ENCODE measurements at places on chromosomes 2 and 18. TPM values are rescaled to one million over a fixed set of nuclear protein-coding genes. Genes with fewer than 3 reads are reported as not detected.

OTOS gene
- total RNA-seq = not detected

WIPF1 gene
- 7.3 TPM for total RNA-seq

CIB4 gene
- not detected for total RNA-seq

MYO5B gene
- 23.4 TPM for total RNA-seq

BUB1 gene
- 0.08 TPM for total RNA-seq

POTEI gene
- total RNA-seq = not detected

GAREM2 gene
- 0.08 TPM for total RNA-seq

KLHL30 gene
- 0.08 TPM for total RNA-seq

TMEM237 gene
- 5.2 TPM for total RNA-seq

SLC14A1 gene
- 1.0 TPM for total RNA-seq

REG1B gene
- not detected for total RNA-seq

IL1RL1 gene
- 0.75 TPM for total RNA-seq

MAPK4 gene
- 4.9 TPM for total RNA-seq

DNA sequence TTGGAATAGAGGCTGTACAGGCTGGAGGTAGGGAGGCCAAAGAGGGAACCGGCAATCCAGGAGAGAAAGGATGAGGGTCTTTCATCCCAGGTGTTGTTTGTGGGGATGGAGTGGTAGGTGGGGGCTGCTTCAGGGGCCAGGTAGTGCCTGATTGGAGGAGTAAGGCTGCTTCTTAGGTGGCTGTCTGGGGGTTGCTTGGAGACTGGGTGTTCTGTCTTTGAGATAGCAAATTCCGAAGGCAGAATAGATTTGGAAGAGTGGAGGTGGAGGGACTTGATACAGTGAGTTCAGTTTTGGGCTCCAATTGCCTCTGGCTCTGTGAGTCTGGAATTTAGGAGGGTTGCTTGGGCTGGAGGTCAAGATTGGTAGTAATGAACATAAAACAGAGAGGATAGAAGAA is 5.9 kb downstream of the ZNF532 start:
- no peak for DNase-seq

GRCh38 chr18:8661754-8662559 is 43.4 kb upstream of the MTCL1 start:
- DNase-seq = no peak

DNA sequence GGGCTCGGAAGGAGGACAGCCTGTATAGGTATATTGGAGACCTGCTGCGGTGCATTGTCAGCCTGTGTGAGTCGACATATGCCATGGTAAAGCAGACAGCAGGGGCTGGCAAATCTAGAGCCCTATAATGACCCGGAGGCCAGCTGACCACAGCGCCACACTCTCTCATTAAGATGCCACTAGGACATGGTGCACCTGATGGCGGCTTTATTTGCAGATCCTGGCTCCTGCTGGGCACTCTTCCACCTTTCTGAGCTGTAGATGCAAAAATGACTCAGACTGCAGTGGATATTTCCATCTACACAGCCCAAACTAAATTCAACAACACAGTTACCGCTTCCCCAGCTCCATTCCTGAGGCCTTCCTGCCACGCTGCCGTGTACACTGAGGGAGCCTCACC is 389.9 kb downstream of the TNS1 start:
- no peak for DNase-seq

DNA sequence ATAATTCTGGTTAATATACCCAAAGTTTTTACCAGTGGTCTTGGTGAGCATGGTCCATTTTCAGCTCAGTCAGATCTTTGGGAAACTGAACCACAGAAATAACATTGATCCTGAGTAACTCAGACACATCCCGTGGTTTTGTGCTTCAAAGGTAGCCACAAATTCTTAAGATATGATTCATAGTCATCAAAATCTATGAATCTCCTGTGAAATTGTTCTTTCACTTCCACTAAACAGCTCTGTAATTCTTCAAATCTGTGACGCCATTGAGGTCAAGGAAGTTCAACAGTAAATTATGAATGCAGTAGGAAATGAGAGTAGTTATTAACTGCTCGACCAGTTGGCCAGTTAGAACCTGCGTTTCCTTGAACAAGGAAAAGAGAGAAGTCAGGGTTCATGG is 147.3 kb downstream of the IRS1 start:
- no peak for DNase-seq

GRCh38 chr18:31321719-31322118 is 3.8 kb downstream of the DSG1 start:
- no peak for DNase-seq

- DNase-seq = no peak
These were observed 188.5 kb upstream of the CELF4 start for GRCh38 chr18:37754141-37754540.

- DNase-seq = no peak
These were observed 999.7 kb upstream of the PIK3C3 start for GRCh38 chr18:40955351-40955750.

DNA sequence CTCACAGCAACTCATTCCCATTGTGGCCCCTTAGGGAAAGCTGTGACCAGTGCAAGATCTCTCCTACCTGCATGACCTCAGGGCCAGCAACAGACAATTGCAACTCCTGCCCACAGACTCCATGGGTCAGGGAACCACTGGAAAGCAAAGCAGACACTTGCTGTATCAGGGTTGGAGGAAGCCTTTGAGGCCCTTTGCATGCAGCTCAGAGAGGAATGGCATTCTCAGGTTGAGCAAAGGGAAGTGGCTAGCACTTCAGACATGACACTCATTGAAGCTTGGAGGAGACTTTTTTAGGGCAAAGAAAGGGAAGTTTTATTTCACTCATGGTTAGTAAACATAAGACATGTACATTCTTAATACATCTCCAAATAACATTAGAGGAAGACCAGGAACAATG is 22.1 kb downstream of the IL1F10 start:
- DNase-seq = no peak

DNA sequence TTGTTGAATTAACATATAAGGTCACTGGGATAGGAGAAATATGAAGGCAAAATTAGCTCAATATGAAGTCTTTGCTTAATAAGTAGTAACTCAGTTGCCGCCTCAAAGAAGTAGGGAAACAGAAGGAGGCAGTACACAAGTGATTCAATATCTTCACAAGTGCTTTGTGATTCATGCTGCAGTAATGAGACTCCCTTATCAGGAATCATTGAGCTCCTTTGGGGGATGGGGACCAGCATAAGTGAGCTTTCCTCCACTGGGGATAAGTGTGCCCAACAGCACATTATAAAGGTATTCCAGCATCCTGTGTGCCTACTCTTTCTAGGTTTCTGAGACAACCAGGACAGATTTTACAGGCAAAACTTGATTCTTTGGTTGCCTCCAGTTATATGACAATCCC is 323.4 kb upstream of the UBE2E3 start:
- DNase-seq = no peak

- DNase-seq = no peak
These were observed 559 bp downstream of the HOXD1 start for GRCh38 chr2:176188774-176189680.

DNA sequence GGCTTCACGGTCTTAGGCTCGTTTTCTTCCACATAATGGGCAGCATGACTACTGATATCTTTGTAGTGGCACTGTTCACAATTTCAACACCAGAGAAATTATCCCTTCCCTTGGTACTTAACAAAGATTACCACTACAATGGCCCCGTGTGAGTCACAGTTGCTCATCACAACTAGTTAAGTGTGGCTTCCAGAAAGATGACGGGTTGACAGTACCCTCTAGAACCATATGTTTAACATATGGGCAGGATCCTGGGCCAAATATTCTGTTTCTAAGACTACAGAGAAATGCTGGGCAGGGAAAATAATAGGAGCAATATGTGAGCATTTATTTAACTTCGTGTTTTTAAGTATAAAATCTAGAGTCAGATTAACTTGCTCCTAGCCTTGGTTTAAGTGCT is 780.1 kb upstream of the LINC00305 start:
- no peak for DNase-seq

DNA sequence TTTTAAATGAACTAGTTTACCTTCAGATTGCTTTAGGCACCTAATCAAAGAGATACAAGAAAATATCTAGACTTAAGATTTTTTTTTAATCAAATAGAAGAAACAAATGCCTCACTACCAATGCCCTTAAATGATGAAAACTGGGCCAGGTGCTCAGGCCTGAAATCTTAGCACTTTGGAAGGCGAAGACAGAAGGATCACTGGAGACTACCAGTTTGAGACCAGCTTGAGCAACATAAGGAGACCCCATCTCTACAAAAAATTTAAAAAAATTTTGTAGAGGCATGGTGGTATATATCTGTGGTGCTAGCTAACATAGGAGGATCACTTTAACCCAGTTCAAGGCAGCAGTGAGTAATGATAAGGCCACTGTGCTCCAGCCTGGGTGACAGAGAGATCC is 675.1 kb downstream of the NRXN1 start:
- DNase-seq = no peak

DNA sequence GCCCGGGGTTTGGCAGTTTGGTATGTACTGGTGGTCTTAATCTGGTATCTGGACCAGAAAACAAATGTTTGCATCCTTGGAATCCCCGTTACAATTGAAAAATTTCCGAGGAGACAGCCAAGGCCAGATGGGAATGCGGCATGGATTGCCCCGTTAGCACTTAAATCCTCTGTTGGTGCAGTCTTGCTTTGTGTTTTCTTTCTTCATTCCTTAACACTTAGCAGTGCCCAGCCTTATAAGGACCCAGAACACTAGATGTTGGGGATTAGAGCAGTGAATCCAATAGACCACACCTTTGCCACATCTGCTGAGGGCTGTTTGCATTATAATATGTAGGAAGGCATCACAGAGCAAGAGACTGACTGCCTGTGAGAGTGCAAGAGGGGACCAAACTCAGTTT is 12.8 kb upstream of the ZNF532 start:
- no peak for DNase-seq

DNA sequence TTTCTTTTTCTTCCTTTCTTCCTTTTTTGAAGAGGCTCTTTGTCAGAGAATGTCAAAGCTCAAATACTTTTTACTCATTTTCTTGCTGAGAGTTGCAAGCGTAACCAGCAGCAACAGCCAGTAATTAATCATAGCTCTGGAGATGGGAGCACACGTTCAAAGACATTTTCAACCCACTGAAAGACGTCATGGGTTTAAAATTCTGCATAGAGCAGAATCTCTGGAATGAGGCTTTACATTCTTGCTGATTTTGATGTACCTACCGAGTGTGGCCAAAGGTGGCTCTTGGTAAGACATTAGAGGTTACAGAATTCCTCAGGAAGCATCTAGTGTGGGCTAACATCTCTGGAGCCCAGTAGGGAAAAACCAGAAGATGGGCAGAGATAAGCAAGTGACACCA is 292.5 kb downstream of the MTX2 start:
- DNase-seq = no peak

- no peak for DNase-seq
These were observed 998.8 kb upstream of the PIK3C3 start for GRCh38 chr18:40956213-40956612.

- DNase-seq = no peak
These were observed 17.2 kb downstream of the SP110 start for GRCh38 chr2:230202430-230203109.

DNA sequence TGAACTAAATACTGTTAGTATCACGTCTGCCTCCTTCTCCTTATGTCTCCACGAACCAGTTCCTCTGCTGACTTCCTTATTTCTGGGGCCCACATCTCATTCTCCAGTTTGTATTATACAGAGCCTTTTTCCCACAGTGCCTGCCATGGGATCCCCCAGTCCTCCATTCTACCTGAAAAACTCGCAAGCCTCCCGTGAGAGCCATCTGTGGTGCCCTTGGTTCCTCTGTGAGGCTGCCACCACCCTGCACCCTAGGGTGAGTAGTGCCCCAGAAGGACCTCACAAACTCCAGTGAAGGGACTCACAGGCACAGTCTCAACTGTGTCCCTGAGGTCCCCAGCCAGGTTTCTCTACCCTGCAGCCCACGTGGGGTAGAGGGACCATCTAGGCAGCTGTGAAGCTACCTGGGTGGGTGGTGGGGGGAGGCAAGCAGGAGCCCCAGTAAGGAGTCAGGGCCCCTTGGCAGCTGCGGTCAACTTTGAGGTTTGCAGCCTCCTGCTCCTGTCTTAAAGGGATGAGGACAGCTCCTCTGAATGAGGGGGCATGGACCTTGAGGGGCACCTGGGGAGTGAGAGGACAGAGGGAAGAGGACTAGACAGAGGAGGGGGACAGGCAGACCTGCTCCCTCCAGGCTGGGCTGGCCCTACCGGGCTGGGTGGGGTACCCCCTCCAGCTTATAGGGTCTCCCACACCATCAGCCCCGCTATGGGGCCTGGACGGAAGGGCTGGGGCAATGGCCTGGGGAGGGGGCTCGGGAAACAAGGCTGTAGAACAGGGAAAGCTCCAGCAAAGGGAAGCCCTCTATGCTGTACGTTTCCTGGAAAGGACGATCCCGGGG is 1.0 kb downstream of the PSTPIP2 start:
- no peak for DNase-seq

- no peak for DNase-seq
These were observed 111.7 kb upstream of the ATP5MC3 start for GRCh38 chr2:175293195-175293594.

DNA sequence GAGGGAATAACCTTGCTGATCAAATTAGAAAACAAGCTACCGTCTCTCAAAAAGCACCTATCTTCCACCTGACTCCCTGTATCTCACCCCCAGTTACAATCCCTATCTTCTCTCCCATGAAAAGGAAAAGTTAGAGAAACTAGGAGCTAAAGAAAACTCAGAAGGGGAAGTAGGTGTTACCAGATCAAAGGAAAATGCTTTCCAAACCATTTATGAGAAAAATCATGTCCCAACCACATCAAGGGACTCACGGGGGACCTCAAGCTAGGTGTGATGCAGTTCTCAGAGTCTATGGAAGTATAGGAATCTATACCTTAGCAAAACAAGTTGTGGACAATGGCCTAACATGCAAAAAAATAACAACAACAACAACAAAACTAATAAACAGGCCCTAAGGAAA is 135.5 kb upstream of the RMP24 start:
- DNase-seq = no peak

GRCh38 chr2:71934595-71935261 is 212.9 kb downstream of the CYP26B1 start:
- no peak for DNase-seq

- DNase-seq = no peak
These were observed 34.2 kb downstream of the MRPS5 start for GRCh38 chr2:95087379-95087778.

DNA sequence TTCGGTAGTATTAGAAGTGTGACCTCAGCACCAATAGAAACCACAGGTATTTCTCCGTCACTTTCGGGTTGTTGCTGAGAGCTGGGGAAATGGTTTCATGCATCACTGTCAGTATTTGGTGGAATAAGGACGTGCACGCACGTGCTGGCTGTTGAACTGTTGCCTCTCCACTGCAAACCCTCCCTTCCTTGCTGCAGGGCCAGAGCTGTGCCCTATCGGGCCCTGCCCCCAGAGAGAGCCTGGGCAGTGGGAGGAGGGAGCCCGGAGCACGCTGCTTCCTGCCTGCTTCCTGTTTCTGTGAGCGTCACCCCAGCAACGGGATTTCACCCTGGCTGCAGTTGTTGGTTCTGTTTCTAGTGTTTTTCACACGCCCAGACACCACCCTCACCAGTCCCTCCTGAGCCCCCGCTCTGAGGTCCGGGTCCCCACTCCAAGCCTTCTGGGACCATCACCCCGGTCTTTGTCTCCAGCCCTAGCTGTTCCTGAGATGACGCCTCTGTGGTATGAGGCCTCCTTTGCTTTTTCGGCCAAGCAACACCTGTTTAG is 47.4 kb downstream of the LRRFIP1 start:
- DNase-seq = peak; percentile 66

GRCh38 chr2:11128243-11128951 is 26.9 kb upstream of the SLC66A3 start:
- no peak for DNase-seq
